Ovary (tissue), 10 donors: ENCODE measurements at places on chromosomes 3 and 15. TPM values are rescaled to one million over a fixed set of nuclear protein-coding genes. Genes with fewer than 3 reads are reported as not detected.

Gene SPSB4
- not detected for total RNA-seq

- peak; percentile 28 for DNase-seq
Observed at GRCh38 chr3:154121701-154122551, 736 bp downstream of the ARHGEF26 start.

DNA sequence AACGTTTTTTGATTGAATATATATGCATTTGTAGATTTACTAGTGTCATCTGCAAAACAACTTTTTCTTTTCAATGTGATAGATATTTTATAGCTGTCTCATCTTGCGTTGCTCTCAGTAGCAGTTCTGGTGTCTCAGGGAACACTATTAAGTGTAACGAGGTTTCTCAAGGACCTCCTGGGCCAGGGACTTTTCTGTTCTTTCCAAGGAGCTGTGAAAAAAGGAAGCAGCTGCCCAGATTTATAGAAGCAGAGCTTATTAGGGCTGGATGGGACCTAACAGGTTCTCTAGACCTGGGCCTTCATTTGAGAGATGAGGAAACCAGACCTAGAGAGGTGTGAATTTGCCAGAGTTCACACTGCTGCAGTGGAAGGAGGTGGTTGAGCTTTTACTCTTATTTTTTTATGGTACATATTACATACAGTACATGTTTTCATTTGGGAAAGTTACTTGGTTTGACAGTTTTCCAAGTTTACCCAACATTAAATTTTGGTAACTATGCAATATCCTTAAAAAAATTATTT is 16.1 kb downstream of the MAP2K1 start:
- DNase-seq, result no peak

GRCh38 chr15:64284042-64284441 is 71.9 kb downstream of the CSNK1G1 start:
- DNase-seq, result no peak

Gene NANOGP8
- 1.0 TPM for total RNA-seq

Gene APBA2
- 0.53 TPM for total RNA-seq

DNA sequence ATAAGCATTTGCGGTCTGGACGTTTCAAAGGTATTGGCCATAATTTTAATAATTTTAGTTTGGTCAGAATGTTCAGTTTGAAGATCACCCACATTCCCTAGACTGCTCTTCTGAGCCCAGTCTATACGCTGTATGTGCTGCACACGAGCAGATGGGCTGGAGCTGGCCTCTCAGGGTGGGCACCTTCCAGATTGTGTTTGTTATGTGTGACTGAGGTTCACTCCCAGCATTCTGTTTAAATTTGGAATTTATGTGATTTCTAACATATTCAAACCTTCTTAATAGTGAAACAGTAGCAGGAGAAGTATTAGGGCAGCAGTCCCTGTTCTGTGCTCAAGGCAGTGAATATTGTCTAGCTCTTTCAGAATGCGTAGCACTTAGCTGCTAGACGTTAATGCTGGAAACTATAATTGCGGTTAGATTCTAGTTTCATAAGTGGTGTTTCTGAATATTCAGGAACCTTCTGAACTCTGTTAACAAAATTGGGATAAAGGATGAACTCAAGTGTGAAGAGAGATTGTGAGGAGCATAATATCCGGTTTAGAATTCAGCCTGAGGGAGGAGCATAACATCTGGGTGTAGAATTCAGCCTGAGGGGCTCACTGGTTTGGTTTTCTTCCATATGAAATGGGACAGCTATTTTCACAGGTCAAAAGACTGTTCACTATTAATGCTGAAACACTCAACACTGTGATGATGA is 68.6 kb upstream of the RPL35A start:
- DNase-seq, result no peak

DNA sequence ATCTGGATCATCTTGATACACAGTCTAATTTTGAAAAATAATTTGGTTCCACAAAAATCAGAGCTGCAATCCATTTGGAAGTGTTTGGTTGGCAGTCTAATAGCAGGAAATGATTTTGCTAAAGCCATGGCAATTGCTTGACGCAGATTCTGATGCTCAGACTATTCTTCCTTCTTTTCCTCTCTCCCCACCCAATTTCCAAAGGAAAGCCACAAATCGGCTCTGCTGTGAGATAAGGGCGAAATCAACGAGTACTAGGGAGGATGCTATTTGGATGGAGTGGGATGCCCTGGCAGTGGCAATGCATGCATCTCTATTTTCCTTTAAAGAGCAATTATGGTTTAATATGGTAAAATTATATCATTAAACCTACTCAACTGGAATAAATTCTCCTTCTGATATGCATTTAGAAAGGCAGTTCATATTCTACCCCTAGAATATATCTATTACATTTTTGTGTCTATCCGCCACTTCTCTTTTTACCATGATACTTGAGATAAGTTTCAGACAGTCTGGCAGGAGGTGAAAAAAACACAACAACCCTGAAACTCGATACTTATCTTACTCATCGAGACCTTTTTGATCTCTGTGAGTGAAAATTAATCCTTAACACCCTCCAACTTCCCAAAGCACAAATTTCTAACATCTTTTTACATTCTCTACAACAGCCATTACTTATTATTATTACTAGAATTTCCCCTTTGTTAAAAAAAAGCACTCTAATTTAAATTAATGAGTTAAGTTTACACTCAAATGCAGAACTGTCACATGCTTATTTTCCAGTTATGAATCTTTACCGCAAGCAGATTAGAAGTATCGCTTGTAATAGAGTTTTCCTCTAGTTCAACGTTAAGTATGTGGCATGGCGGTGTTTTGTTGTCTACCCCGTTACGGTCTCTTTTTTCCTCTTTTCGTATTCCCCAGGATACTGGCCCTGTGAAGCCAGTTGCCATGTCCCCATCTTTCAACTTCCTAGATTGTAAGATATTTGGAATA is 433.3 kb downstream of the FOXP1 start:
- no peak for DNase-seq

DNA sequence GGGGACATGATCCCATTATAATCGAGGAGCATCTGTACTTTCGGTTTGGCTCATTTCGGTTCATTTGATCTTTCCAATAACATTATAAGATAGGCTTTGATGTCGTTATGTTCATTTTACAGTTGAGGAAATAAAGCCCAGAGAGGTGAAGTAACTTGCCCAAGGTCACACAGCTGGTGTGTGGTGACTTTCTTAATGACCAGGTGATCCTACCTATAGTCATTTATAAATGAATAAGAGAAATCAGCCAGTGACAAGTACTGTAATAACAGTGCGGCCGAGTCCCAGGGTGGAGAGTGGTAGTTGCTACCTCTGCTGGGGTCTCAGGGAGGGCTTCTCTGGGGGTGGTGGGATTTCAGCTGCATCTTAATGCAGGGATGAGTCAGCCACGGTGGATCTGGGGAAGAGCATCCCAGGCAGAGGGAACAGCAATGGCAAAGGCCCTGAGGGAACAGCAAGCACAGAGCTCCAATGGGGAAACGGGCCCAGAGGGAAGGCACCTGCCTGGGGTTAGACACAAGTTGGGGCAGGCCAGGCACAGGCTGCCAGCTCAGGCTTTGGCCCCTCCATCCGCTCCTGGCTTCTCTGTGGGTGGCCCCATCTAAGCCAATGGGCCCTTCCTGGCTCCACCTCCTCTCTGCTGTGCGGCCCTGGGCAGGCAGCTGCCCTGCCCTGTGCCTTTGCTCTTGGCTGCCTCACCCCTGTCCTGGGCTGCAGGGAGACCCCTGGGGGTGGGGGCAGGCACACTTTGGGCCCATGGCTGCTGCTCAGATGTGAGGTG is 1.1 kb upstream of the FBLN2 start:
- no peak for DNase-seq

Gene SPG11
- total RNA-seq, result 62.5 TPM

GRCh38 chr3:130850044-130850797 is 43.7 kb upstream of the ATP2C1 start:
- DNase-seq, result no peak

DNA sequence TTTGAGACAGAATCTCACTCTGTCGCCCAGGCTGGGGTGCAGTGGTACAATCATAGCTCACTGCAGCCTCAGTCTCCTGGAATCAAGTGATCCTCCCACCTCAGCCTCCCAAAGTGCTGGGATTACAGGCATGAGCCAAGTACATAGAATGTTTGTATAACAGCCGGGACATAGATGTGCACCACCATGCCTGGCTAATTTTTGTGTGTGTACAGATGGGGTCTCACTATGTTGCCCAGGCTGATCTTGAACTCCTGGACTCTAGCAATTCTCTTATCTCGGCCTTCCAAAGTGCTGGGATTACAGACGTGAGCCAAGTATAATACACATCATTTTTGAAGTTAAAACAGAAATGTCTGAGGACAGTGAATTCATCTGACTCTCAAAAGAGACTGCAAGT is 93.5 kb downstream of the CORO2B start:
- DNase-seq, result peak; percentile 5

Gene TOPAZ1
- total RNA-seq, result not detected

DNA sequence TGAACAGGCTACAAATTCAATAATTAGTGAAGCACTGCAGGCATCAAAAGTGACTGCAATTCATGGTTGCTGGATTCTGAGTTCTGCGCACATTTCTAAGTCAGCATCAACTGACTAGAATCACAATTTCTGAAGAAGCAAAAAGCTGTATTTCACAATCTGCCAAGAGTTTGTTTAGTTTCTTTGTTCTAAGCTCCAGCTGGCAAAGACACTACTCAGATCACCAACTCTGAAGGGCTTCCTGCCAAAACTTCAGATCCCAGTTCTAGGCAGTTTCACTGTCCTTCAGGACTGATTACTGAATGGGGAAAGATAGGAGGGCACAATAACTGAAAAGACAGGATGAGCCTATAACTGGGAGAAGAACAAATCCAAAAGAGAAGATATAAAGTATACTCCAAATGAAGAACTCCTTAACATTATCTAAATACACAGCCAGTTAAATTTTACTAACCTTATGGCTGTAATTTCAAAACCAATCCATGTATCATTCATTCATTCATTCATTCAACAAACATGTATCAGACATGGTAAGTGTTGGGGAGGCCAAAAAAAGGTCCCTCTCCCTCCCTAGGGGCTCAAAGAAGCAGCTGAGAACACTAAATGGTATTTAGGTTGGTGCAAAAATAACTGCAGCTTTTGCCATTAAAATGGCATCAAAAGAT is 17.1 kb downstream of the TJP1 start:
- no peak for DNase-seq

GRCh38 chr3:162019817-162020216 is 523.2 kb downstream of the OTOL1 start:
- DNase-seq, result no peak

DNA sequence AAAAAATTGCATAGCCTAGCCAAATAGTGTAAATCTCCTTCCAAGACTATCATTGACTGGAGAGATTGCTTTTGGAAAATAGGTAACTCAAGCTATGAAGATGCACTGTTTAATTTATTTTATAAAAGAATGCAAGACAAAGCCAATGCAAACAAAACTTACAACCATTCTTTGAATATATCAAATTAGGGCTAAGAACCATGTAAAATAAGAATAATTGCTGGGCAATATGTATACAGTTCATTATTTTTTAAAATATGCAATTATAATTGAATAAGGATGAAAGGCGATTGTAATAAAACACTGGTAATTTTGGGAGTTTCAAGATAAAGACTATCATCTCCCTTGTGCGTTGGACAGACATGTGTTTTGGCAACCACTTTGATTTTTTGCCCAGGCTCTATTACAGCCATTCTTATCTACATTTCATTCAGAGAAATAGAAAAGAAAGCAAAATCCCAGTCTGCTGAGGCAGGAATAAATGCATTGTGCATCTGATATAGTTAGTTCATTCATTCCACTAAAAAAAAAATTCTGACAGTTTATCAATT is 242.3 kb upstream of the ROBO1 start:
- no peak for DNase-seq
